Dermis blood vessel endothelial cell (primary cell): ENCODE measurements at places on chromosomes 1 and 21. TPM values are rescaled to one million over a fixed set of nuclear protein-coding genes. Genes with fewer than 3 reads are reported as not detected.

Gene FMO2
- total RNA-seq: 0.05 TPM in 1 of 2 replicates, not detected in the other

Gene MX1
- 10.0 and 10.4 TPM in 2 replicates for total RNA-seq

Gene SELL
- total RNA-seq: 0.34 and 1.6 TPM in 2 replicates

Gene CA6
- not detected in 2 replicates for total RNA-seq

Gene OR2L5
- not detected in 2 replicates for total RNA-seq

Gene USH2A
- not detected in 2 replicates for total RNA-seq

Gene WNT2B
- total RNA-seq: 1.3 and 2.0 TPM in 2 replicates

Gene COL16A1
- total RNA-seq: 0.51 and 0.65 TPM in 2 replicates

Gene HFM1
- total RNA-seq: 0.14 and 0.51 TPM in 2 replicates

Gene ICOSLG
- total RNA-seq: 2.0 and 2.4 TPM in 2 replicates

Gene OR2M5
- total RNA-seq: not detected in 2 replicates

Gene LCE2A
- total RNA-seq: not detected in 2 replicates

Gene C1orf87
- total RNA-seq: not detected in 2 replicates

Gene CD1B
- total RNA-seq: not detected in 2 replicates

Gene SPRR2G
- total RNA-seq: not detected in 2 replicates

Gene SLC44A3
- total RNA-seq: 2.9 and 3.0 TPM in 2 replicates

Gene SAMD13
- total RNA-seq: 1.0 and 1.5 TPM in 2 replicates

Gene PKLR
- 0.05 TPM in 1 of 2 replicates, not detected in the other for total RNA-seq

Gene LRIF1
- total RNA-seq: 9.5 and 13.8 TPM in 2 replicates

Gene BEST4
- total RNA-seq: not detected in 2 replicates

Gene MANEAL
- total RNA-seq: 1.0 TPM in 2 replicates

Gene AQP10
- not detected in 2 replicates for total RNA-seq

Gene ZMYND12
- 0.47 and 1.0 TPM in 2 replicates for total RNA-seq

Gene ECM1
- 0.19 and 0.34 TPM in 2 replicates for total RNA-seq

Gene CADM3
- under 0.01 and 0.09 TPM in 2 replicates for total RNA-seq

Gene CRYBG2
- total RNA-seq: 0.70 TPM in 1 of 2 replicates, not detected in the other

Gene CTH
- 1.0 and 1.5 TPM in 2 replicates for total RNA-seq

Gene PRELP
- total RNA-seq: not detected in 2 replicates

Gene PTP4A2
- 199 and 243 TPM in 2 replicates for total RNA-seq

Gene DISC1
- total RNA-seq: 9.9 and 19.9 TPM in 2 replicates

Gene TSPEAR
- total RNA-seq: 0.47 and 1.0 TPM in 2 replicates

Gene FAM43B
- not detected in 2 replicates for total RNA-seq

Gene NBPF6
- total RNA-seq: not detected in 2 replicates

Gene CRABP2
- total RNA-seq: 0.34 TPM in 1 of 2 replicates, not detected in the other

Gene ALG6
- 13.8 and 20.8 TPM in 2 replicates for total RNA-seq

Gene CSRP1
- total RNA-seq: 256 and 443 TPM in 2 replicates

Gene NR1I3
- total RNA-seq: not detected in 2 replicates

Gene ALG14
- 1.0 and 2.2 TPM in 2 replicates for total RNA-seq

Gene SLC1A7
- not detected in 2 replicates for total RNA-seq

Gene SLAMF7
- total RNA-seq: not detected in 2 replicates

Gene C8B
- not detected in 2 replicates for total RNA-seq
